Activated CD4-positive, alpha-beta memory T cell treated with anti-CD3 and anti-CD28 coated beads for 36 hours (primary cell): ENCODE measurements at places on chromosomes 1 and 21. TPM values are rescaled to one million over a fixed set of nuclear protein-coding genes. Genes with fewer than 3 reads are reported as not detected.

- no peak for DNase-seq
Measured at GRCh38 chr1:168005529-168005928, 68.7 kb upstream of the MPC2 start.

GRCh38 chr1:77484926-77485325 is 197.5 kb downstream of the ZZZ3 start:
- DNase-seq = no peak

GRCh38 chr1:241846375-241846774 is 1.6 kb upstream of the EXO1 start:
- DNase-seq = no peak

SIM2 gene
- 2.2 TPM for total RNA-seq

GRCh38 chr1:179120736-179121135 is 38.9 kb downstream of the TOR3A start:
- no peak for DNase-seq

DNA sequence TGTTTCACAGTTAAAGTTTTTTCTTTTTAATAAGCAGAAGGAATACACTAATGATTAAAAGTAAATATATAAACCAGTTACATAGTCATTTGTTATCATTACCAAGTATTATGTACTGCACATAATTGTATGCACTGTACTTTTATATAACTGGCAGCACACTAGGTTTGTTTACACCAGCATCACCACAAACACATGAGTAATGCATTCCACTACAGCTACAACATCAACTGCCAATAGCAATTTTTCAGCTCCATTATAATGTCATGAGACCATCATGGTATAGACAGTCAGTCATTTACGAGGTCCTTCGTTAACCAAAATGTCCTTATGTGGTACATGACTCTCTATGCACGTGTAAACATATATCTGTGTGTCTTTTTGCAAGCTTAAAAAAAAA is 35.2 kb downstream of the SCYL3 start:
- no peak for DNase-seq

RIMS3 gene
- total RNA-seq = 4.0 TPM

KCNJ6 gene
- total RNA-seq = not detected

MPZL1 gene
- total RNA-seq = 21.9 TPM

GRCh38 chr1:70720521-70720920 is 309.5 kb downstream of the CTH start:
- no peak for DNase-seq

CITED4 gene
- total RNA-seq = 2.1 TPM

DNA sequence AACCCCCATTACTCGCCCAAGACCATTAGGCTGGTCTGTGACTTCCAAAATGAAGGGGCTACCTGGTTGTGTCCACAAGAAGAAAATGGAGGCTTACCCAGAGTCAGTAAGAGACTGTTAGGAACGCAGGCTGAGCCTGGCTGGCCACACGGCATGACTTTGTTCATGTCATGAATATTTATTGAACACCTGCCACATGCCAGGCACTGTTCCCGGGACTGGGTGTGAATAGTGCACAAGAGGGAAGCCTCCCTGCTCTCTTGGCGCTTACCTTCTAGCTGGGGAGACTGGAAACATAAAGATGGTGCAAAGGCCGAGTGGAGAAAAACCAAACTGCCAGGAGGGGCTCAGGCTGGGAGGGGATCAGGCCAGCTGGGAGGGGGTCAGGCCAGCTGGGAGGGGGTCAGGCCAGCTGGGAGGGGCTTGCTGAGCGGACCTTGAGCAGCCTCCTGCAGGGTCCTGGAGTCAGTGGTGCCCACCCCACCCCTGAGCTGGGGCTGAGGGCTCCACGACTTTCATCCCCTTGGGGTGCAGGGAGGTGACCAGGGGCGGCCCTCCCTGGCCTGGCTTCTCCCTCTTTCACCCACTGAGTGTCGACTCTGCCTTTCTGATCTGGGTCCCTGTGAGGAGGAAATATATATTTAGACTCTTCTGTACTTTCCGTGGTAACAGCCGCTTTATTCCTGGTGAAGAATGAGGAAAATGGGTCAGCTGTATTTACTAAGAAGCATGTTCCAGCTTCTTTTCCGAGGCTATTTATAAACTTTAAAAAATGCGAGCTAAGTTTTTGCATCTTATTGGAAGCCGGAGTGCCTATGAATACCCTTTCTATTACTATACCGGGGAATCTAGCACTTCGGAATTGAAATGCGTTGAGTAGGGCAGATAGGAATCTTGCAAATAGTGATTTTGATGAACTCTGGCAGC is 139.0 kb downstream of the CAMTA1 start:
- no peak for DNase-seq

- DNase-seq = no peak
Measured at GRCh38 chr1:53525595-53525994, 66.4 kb downstream of the DMRTB1 start.

GRCh38 chr1:175520186-175520585 is 223.2 kb downstream of the TNR start:
- DNase-seq = no peak

SAMSN1 gene
- 48.4 TPM for total RNA-seq

GRCh38 chr1:224054012-224054411 is 59.9 kb upstream of the FBXO28 start:
- no peak for DNase-seq

GRCh38 chr1:114011796-114012195 is 32.5 kb downstream of the OLFML3 start:
- DNase-seq = no peak

- DNase-seq = no peak
Measured at GRCh38 chr1:233168384-233168783, 127.1 kb downstream of the PCNX2 start.

GRCh38 chr1:97827887-97828286 is 92.9 kb downstream of the DPYD start:
- DNase-seq = no peak

NTMT2 gene
- total RNA-seq = not detected

DNA sequence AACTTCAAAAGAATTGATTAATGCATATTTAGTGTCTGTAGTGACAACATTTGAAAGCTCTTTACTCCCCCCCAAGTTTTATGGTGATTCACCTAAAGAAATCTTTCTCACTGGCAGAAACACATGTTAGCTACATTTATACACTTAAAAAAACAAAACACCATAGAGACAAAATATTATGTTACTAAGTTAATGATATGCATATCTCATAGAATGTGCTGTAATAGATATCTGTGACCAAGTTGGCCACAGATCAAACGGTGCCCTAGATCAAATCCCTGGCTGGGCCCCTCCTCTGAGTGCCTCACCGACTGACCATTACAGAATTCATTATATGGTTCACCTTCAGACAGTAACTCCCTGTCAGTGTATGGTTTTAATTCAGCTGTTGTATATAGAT is 322.1 kb upstream of the LYPLAL1 start:
- no peak for DNase-seq

DNA sequence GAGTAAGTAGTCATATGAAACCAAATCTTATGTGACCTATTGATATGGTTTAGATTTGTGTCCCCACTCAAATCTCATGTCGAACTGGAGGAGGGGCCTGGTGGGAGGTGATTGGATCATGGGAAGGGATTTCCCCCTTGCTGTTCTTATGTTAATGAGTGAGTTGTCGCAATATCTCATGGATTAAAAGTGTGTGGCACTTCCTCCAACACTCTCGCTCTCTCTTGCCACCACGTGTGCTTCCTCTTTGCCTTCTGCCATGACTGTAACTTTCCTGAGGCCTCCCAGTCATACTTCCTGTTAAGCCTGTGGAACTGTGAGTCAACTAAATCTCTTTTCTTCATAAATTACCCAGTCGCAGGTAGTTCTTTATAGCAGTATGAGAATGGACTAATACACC is 241.2 kb downstream of the RGS7 start:
- DNase-seq = no peak

GRCh38 chr1:12185036-12185917 is 18.5 kb downstream of the TNFRSF1B start:
- DNase-seq = no peak

- no peak for DNase-seq
Measured at GRCh38 chr1:229117664-229118300, 153.1 kb upstream of the RAB4A start.

GRCh38 chr1:11523746-11524464 is 45.0 kb downstream of the DISP3 start:
- peak; percentile 3 for DNase-seq

- DNase-seq = no peak
Measured at GRCh38 chr1:147264158-147264768, 21.8 kb downstream of the CHD1L start.

DNA sequence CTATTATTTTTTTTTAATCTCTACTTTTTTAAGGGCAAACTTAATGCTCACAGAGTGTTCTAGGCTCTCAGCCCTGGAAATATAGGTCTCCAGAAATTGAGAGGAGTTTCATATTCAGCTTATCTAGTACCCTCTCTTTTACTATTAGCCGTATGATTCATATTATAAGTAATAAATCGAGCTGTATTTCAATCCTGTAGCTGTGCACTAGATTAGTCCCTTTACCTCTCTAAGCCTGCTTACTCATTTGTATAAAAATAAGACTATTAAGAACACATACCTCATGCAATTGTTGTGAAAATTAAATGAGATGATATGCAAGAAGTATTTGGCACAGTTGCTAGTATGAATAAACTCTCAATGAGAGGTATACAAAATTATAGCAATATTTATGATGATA is 128.2 kb upstream of the HOOK1 start:
- DNase-seq = no peak

GRCh38 chr1:231715816-231716722 is 89.5 kb downstream of the DISC1 start:
- DNase-seq = no peak

GRCh38 chr1:207240325-207241101 is 81.0 kb upstream of the CD55 start:
- DNase-seq = no peak

- DNase-seq = peak; percentile 29
Measured at GRCh38 chr1:116853680-116854402, 55.9 kb upstream of the PTGFRN start.

GRCh38 chr1:59427155-59427554 is 130.3 kb downstream of the FGGY start:
- no peak for DNase-seq

GRCh38 chr1:114262337-114262736 is 108.7 kb upstream of the SYT6 start:
- no peak for DNase-seq

DNA sequence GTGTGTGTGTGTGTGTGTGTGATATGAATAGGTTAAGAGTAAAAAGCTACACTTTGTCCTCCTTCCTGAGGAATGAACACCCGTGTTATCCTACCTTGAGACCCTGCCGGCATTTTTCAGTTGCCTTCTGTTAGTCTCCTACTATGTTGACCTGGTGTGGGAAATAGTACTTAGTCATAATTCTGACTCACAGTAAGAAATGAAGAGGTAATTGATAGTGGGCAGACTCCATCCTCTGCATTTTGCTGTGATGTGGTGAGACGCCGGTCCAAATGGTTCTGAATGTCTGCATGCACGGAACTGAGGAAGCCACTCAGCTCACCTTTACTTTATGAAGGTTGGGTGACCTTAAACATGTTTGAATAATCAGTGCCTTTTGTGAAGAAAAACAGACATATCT is 12.6 kb downstream of the CD101 start:
- DNase-seq = no peak

- no peak for DNase-seq
Measured at GRCh38 chr1:115499253-115499652, 142.5 kb upstream of the VANGL1 start.

DNA sequence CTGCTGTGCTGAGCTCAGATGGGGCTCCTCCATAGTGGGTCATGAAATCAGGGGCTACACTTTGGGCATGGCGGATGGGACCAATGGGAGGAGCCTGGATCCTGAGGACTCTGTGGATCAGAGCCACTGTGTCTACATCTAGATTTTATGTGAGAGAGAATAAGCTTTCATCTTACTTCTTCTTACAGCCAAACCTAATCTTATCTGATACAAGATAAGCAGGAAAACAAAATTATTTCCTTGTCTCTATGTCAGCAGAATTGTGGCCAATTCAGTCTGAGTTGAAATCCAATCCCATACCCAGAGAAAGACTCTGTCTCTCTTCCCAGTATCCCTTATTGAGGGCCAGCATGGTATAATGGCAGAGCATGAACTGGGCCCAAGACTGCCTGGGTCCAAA is 56.2 kb downstream of the KIF14 start:
- no peak for DNase-seq

ANGPTL1 gene
- total RNA-seq = not detected

- DNase-seq = no peak
Measured at GRCh38 chr1:205047764-205048231, 4.8 kb downstream of the CNTN2 start.

GRCh38 chr1:208288495-208288894 is 44.3 kb upstream of the PLXNA2 start:
- DNase-seq = no peak

DYRK3 gene
- total RNA-seq = 11.4 TPM

DNA sequence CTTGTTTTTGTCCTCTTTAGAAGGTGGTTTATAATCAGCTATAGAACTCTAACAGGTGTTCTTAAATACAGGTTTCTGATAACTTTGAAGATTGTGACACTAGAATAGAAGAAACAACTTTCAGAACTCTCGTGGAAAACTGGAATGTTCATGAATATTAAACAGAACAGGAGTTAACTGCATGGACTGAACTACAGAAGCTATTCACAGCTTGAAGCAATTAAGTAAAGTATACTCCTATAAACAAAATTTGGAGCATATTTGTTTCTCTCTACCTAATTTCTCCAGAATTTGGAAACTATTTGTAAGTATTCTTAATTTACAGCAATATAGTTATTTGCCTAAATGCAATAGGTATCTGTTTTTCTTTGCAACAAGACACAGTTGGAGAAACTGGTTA is 824.8 kb downstream of the ADGRL2 start:
- DNase-seq = no peak

ADAM15 gene
- 60.5 TPM for total RNA-seq

MRPL24 gene
- 105 TPM for total RNA-seq

DNA sequence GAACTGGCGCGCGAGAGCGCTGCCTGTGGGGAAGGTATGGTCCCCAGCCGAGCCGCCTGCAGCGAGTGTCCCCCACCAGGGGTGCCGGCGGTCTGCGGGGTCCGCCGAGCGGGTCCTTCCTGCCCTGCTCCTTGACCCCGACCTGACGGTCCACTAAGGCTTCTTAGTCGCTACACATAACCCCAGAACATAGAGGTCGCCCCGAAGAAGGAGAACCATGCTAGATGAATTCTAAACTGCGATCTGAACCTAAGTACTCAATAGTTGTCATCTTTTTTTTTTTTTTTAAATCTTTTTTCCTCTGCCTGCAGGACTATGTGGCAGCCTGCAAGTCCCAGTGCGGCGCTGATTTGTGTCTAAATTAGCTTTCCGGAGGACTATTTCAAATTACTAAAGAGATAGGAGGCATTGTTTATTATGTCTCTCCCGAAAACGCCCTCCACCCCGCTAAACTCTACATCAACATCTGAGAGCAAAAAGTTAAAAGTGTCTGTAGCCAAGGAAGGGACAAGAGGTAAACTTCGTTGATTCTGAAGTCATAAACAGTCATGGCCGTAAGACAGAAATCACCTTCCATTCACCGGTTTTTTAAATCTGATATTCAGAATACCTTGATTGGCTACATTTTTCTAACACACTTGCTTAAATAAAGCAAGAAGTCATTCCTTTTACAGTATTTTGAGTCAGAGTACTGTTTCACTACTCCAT is 476 bp downstream of the AXDND1 start:
- DNase-seq = peak; percentile 10

CA6 gene
- total RNA-seq = 0.17 TPM
